ENCODE measurements at places on chromosomes 16 and 17. TPM values are rescaled to one million over a fixed set of nuclear protein-coding genes. Genes with fewer than 3 reads are reported as not detected.

Gene TMEM235
- total RNA-seq, result not detected

Gene LPO
- not detected for total RNA-seq

Gene CES1
- 3.2 TPM for total RNA-seq

Gene MOSMO
- 10.3 TPM for total RNA-seq

Gene ARL17A
- 8.3 TPM for total RNA-seq

Gene KLHL10
- not detected for total RNA-seq

Gene SLFN5
- total RNA-seq, result 125 TPM

Gene NT5M
- 3.6 TPM for total RNA-seq

Gene CCL14
- not detected for total RNA-seq

Gene LDHD
- 3.3 TPM for total RNA-seq

Gene VPS35L
- total RNA-seq, result 81.8 TPM

Gene GAS2L2
- total RNA-seq, result not detected

Gene SLC5A10
- total RNA-seq, result 5.5 TPM

Gene SEZ6
- total RNA-seq, result not detected
